ENCODE measurements at places on chromosomes 7 and 10. TPM values are rescaled to one million over a fixed set of nuclear protein-coding genes. Genes with fewer than 3 reads are reported as not detected.

DNA sequence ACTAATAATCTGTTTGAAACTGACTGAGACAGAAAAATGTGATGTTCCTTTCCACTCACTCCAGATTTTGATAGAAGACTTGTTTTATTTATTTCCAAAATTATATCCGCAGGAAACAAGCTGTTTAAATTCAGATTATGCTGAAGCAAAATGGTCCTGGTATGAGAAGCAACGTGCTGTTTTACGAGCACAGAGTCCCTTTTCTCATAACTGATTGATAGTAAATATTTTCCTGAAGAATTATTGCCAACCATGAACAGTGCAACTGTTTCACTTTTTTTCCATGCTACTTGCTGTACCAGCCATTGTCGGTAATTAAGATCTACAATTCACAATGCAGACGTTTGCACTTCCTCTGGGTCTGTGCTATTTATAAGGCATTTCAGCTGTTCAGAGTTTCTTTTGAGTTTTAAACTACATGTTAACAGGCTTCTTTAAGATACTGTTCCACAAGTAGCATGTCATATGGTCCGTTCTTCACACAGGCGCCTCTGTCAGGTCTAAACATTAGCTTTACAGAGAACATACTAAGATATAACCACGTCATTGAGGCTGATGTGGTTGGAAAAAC is 103.8 kb downstream of the POLL start:
- no peak overlapping the region for H3K27ac ChIP-seq
- no peaks in the 10 kb centered on the region for H3K4me1 ChIP-seq
- no peak for DNase-seq
- H3K4me3 ChIP-seq: no peak overlapping the region
- no peaks in the 10 kb centered on the region for H3K27me3 ChIP-seq

GRCh38 chr10:107028236-107028635 is 136.3 kb downstream of the SORCS1 start:
- H3K27ac ChIP-seq: no peak overlapping the region
- H3K4me1 ChIP-seq: no peaks in the 10 kb centered on the region
- H3K36me3 ChIP-seq: no peaks in the 10 kb centered on the region
- no peak for DNase-seq

Gene TUBAL3
- total RNA-seq: not detected

- no peak for DNase-seq
- H3K4me3 ChIP-seq: no peak overlapping the region
- H3K27ac ChIP-seq: no peak overlapping the region
- no peaks in the 10 kb centered on the region for H3K36me3 ChIP-seq
- H3K4me1 ChIP-seq: no peaks in the 10 kb centered on the region
Observed at GRCh38 chr10:132507409-132507955, 30.1 kb upstream of the INPP5A start.

GRCh38 chr7:37690206-37690605 is 6.6 kb downstream of the GPR141 start:
- no peaks in the 10 kb centered on the region for H3K36me3 ChIP-seq
- no peak overlapping the region for H3K4me3 ChIP-seq
- H3K4me1 ChIP-seq: no peaks in the 10 kb centered on the region
- no peaks in the 10 kb centered on the region for H3K27me3 ChIP-seq
- H3K27ac ChIP-seq: no peak overlapping the region

Gene UCN3
- total RNA-seq: not detected

- H3K4me3 ChIP-seq: no peak overlapping the region
- no peak for DNase-seq
- H3K27ac ChIP-seq: no peak overlapping the region
- no peaks in the 10 kb centered on the region for H3K4me1 ChIP-seq
- no peaks in the 10 kb centered on the region for H3K27me3 ChIP-seq
Observed at GRCh38 chr10:34109952-34110702, 705.0 kb downstream of the PARD3 start.

Gene GCK
- total RNA-seq: not detected

DNA sequence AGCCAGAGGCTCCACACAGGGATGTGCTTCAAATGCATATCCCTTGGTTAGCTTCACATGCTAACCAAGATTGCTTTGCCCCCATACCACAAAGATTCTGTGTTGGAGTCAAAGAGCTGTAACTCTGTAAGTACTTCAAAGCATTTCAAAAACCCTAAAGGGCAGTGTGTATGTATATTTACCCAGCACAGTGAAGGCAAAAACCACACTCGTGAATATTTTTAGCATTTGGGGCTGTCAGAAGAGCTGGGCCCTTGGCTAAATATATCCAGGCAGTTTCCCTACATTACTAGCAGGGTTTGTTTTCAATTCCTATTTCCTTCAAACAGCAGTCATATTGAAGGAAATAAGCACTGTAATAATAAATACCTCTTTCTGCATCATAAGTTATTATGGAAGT is 84.2 kb upstream of the STEAP1B start:
- peaks cover 89% of the 10 kb centered on the region for H3K4me1 ChIP-seq
- no peak overlapping the region for H3K4me3 ChIP-seq
- no peak for DNase-seq
- H3K27ac ChIP-seq: peak overlapping the region; percentile 96
- no peaks in the 10 kb centered on the region for H3K27me3 ChIP-seq

Gene ZNF503
- total RNA-seq: 12.8 TPM

Gene IFRD1
- total RNA-seq: 44.6 TPM

Gene RBAK
- 14.8 TPM for total RNA-seq

DNA sequence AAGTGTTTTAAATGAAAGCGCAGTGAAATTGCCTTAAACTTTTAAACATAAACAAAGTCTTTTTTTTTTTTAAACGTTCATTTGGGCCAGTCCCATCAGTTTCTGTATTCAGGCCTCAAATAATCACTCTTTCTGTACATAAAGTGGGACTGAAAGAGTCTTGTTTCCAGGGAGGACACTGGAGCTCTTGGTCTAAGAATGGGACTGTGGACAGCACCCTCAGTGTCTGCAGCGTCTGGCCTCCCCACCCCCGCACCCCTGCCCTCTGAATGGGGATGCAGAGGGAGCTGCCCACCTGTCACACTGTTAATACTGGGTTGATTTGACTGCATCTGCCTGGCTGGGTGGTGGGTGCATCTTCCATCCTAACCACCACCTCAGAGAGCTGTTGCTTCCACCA is 5.2 kb downstream of the ZNF365 start:
- H3K27ac ChIP-seq: no peak overlapping the region
- no peaks in the 10 kb centered on the region for H3K27me3 ChIP-seq
- DNase-seq: no peak
- H3K4me1 ChIP-seq: peaks cover 49% of the 10 kb centered on the region
- H3K36me3 ChIP-seq: peaks cover 12% of the 10 kb centered on the region

- H3K4me3 ChIP-seq: no peak overlapping the region
- no peak overlapping the region for H3K27ac ChIP-seq
- H3K27me3 ChIP-seq: no peaks in the 10 kb centered on the region
- DNase-seq: peak; percentile 69
- peaks cover 23% of the 10 kb centered on the region for H3K4me1 ChIP-seq
Observed at GRCh38 chr7:24907311-24907886, 72.6 kb downstream of the OSBPL3 start.

GRCh38 chr10:74150204-74150989 is at the start of gene AP3M1:
Gene AP3M1, minus strand, starts transcription at chr10:74150828. Its CDS starts 12,449 bp downstream, at chr10:74138379.
- H3K36me3 ChIP-seq: peaks cover 16% of the 10 kb centered on the region
- H3K27me3 ChIP-seq: no peaks in the 10 kb centered on the region
- H3K4me1 ChIP-seq: peaks cover 36% of the 10 kb centered on the region
- no peak within 1 kb of the TSS for H3K27ac ChIP-seq

- H3K27me3 ChIP-seq: peaks cover 69% of the 10 kb centered on the region
- H3K4me1 ChIP-seq: peaks cover 9% of the 10 kb centered on the region
- DNase-seq: no peak
- H3K36me3 ChIP-seq: peaks cover 3% of the 10 kb centered on the region
- no peak overlapping the region for H3K27ac ChIP-seq
- no peak overlapping the region for H3K4me3 ChIP-seq
Observed at GRCh38 chr10:14014423-14014822, 316.3 kb downstream of the FRMD4A start.

DNA sequence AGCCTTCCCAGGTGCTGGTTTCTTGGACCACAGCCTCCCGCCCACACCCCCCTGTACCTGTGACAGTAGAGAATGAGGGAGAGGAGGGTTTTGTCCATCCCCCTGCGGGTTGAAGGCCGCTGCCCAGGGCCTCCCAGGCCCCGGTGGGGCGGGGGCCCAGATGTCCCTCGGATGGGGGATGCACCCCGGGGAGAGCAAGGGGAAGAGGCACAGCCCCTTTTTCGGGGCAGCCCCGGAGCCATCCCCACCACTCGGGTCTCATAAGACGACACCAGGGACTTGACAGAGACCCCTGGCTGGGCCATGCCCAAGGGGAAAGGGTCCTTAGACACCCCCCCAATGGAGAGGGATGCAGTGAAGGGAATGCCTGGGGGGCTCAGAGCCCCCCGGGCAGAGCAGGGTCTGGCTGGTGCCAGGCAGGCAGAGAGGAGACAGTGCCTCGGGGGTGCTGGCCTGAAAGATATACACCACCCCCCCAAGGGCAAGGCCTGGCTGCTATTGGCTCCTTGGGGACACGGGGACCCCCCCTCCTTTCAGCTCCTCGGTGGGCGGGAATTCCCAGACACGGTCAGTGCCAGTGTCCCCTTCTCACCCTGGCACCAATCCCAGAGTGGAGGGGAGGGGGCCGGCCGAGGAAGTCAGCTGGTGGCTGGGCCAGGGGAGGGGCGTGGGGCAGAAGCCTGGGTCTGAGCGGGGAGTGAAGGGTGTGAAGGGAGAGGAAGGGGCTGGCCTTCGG is 3.7 kb upstream of the SPACDR start:
- peaks cover 13% of the 10 kb centered on the region for H3K36me3 ChIP-seq
- H3K27me3 ChIP-seq: no peaks in the 10 kb centered on the region
- no peak for DNase-seq
- H3K4me1 ChIP-seq: no peaks in the 10 kb centered on the region

- H3K4me1 ChIP-seq: peaks cover 34% of the 10 kb centered on the region
- peak overlapping the region; percentile 84 for H3K27ac ChIP-seq
- DNase-seq: no peak
- H3K27me3 ChIP-seq: no peaks in the 10 kb centered on the region
- peaks cover 71% of the 10 kb centered on the region for H3K36me3 ChIP-seq
Observed at GRCh38 chr10:93378997-93379730, 103.0 kb downstream of the MYOF start.

- no peaks in the 10 kb centered on the region for H3K27me3 ChIP-seq
- H3K4me1 ChIP-seq: peaks cover 77% of the 10 kb centered on the region
- peak overlapping the region; percentile 42 for H3K4me3 ChIP-seq
- H3K36me3 ChIP-seq: peaks cover 41% of the 10 kb centered on the region
- DNase-seq: no peak
- H3K27ac ChIP-seq: peak overlapping the region; percentile 96
Observed at GRCh38 chr7:106777674-106778299, 87.3 kb upstream of the PIK3CG start.

DNA sequence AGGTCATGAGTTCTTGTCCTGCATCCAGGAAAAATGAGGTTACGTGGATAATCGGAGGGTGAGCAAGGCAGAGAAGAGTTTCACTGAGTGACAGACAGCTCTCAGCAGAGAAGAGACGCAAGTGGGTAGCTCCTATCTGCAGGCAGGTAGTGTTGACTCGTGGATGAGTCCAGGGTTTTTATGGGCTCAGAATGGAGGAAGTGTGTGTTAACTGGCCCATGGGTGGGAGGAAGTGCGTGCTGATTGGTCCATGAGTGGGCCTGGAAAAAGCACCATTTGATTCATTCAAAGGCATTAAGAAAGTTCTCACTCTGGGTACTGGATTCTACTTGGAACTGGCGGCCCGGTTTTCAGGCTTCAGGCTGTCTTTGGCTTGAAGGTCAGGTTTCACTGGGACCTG is 4.8 kb upstream of the DMTF1 start:
- no peak for DNase-seq
- H3K27ac ChIP-seq: no peak overlapping the region
- no peaks in the 10 kb centered on the region for H3K4me1 ChIP-seq
- no peak overlapping the region for H3K4me3 ChIP-seq
- H3K36me3 ChIP-seq: peaks cover 9% of the 10 kb centered on the region
- H3K27me3 ChIP-seq: no peaks in the 10 kb centered on the region

- no peaks in the 10 kb centered on the region for H3K4me1 ChIP-seq
- H3K4me3 ChIP-seq: no peak overlapping the region
- H3K27ac ChIP-seq: no peak overlapping the region
- peaks cover 91% of the 10 kb centered on the region for H3K27me3 ChIP-seq
- no peaks in the 10 kb centered on the region for H3K36me3 ChIP-seq
Observed at GRCh38 chr10:48907730-48908129, 31.9 kb downstream of the LRRC18 start.

DNA sequence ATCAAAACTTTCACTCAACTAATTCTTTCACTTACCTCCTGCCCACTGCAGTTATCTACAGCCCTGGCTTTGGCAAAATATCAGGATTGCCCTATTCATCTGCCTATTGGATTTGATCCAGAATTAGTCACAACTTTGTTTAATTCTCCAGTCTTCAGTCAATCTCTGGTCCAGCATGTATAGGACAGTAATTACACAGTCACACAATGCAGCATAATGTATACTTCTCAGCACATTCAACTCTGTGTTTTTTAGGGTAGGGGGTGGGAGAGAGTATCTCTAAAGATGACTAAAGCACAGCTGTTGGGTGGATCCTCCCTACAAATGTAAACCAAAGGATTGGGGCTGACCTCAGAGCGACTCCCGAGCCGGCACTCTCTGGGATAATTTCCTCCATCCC is 17.7 kb upstream of the NRP1 start:
- H3K4me3 ChIP-seq: no peak overlapping the region
- no peak overlapping the region for H3K27ac ChIP-seq
- peaks cover 11% of the 10 kb centered on the region for H3K4me1 ChIP-seq
- H3K36me3 ChIP-seq: no peaks in the 10 kb centered on the region
- H3K27me3 ChIP-seq: no peaks in the 10 kb centered on the region

DNA sequence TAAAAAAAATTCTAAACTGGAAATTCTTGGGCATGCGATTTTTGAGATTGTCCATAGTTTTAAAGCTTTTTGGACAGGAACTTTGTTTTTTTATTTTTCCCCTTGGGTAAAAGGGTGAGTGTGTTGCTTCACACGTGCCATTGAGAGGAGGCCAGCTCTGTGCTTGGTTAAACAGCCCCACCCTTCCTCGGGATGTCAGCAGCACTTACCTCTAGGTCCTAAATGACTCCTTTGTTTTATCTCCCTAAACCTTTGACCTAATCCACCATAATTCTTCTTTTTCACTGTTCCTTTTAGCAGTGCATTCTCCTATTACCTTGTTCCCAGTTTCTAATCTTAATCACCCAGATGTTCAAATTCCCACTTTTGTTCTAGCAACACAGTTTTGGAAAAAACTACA is 83.5 kb downstream of the SEMA3D start:
- peaks cover 5% of the 10 kb centered on the region for H3K36me3 ChIP-seq
- H3K4me3 ChIP-seq: no peak overlapping the region
- H3K27ac ChIP-seq: peak overlapping the region; percentile 52
- H3K4me1 ChIP-seq: peaks cover 30% of the 10 kb centered on the region
- no peaks in the 10 kb centered on the region for H3K27me3 ChIP-seq

Measured in Calu3 (cell line).